ENCODE measurements at places on chromosomes 5 and 9. TPM values are rescaled to one million over a fixed set of nuclear protein-coding genes. Genes with fewer than 3 reads are reported as not detected.

- no peak overlapping the region for H3K4me3 ChIP-seq
- H3K27ac ChIP-seq = no peak overlapping the region
- no peaks in the 10 kb centered on the region for H3K36me3 ChIP-seq
- no peaks in the 10 kb centered on the region for H3K27me3 ChIP-seq
- H3K4me1 ChIP-seq = no peaks in the 10 kb centered on the region
These were observed 36.9 kb downstream of the FEM1C start for GRCh38 chr5:115507681-115508080.

Gene OR1Q1
- total RNA-seq = not detected

Gene SLC25A48
- total RNA-seq = 4.5 TPM

Gene CCIN
- total RNA-seq = not detected

Gene DEPDC1B
- total RNA-seq = 78.3 TPM

- H3K4me1 ChIP-seq = no peaks in the 10 kb centered on the region
- H3K36me3 ChIP-seq = peaks cover 91% of the 10 kb centered on the region
- DNase-seq = peak; percentile 10
- H3K27ac ChIP-seq = no peak overlapping the region
These were observed 24.2 kb downstream of the ANP32B start for GRCh38 chr9:98007251-98007928.

DNA sequence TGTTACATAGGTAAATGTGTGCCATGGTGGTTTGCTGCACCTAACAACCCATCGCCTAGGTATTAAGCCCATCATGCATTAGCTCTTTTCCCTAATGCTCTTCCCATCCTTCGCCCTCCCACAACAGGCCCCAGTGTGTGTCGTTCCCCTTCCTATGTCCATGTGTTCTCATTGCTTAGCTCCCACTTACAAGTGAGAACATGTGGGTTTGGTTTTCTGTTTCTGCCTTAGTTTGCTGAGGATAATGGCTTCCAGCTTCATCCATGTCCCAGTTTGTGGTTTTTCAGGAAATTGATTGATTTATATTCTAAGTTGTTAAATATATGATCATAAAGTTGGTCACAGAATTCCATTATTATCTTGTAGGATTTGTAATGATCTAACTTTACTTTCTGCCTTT lies 85.3 kb upstream of the CAST start:
- DNase-seq = no peak
- H3K4me3 ChIP-seq = no peak overlapping the region
- no peaks in the 10 kb centered on the region for H3K36me3 ChIP-seq
- no peaks in the 10 kb centered on the region for H3K27me3 ChIP-seq

All from HepG2 (cell line).